ENCODE measurements at places on chromosomes 6 and 20.
A peak's percentile ranks its signal among the peaks of the same experiment; 100 is the strongest.

DNA sequence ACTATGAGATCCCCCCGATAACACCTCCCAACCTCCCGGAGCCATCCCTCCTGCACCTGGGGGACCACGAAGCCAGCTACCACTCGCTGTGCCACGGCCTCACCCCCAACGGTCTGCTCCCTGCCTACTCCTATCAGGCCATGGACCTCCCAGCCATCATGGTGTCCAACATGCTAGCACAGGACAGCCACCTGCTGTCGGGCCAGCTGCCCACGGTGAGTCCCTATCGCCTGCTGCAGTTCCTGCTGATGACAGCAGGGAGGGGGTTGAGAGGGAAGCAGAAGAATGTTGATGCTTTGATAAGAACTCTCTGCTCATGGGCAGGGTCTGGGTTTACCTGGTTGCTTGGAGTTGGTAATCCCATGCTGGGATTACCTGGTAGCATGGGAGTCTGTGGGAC lies 91.9 kb downstream of the TOX2 start:
- DNase-seq: no peak

GRCh38 chr6:142856624-142857232 lies 88.2 kb downstream of the HIVEP2 start:
- DNase-seq: no peak

- no peak for DNase-seq
Measured at GRCh38 chr6:89430201-89430962, 2.6 kb upstream of the ANKRD6 start.

GRCh38 chr6:27321901-27322300 lies 9.8 kb upstream of the POM121L2 start:
- no peak for DNase-seq

DNA sequence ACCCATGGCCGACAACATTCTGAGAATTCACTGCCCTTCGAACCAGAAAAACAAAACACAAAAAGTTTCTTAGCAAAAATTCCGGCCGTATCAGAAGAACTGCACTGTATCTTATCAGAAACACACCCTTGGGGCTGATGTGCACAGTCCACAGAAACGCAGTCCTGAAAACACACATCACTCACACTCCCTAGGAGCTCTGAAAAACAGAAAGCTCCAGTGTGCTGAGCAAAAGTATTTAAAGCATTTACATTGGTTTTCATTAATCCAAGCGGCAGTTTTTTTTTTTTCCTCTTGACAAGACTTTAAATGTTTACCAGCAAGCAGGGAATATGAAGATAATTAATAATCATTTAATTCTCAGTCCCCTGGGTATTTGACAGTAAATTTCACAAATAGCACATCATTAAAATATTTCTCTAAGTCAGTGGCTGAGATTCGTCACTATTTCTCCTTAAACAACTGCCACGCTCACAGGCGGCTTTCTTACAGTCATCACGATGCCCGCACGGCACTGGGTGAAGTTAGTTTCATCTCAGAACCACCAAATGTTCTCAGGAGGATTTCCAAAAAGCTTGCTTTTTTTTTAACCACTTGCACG lies 13.3 kb downstream of the NFATC2 start:
- DNase-seq: no peak

DNA sequence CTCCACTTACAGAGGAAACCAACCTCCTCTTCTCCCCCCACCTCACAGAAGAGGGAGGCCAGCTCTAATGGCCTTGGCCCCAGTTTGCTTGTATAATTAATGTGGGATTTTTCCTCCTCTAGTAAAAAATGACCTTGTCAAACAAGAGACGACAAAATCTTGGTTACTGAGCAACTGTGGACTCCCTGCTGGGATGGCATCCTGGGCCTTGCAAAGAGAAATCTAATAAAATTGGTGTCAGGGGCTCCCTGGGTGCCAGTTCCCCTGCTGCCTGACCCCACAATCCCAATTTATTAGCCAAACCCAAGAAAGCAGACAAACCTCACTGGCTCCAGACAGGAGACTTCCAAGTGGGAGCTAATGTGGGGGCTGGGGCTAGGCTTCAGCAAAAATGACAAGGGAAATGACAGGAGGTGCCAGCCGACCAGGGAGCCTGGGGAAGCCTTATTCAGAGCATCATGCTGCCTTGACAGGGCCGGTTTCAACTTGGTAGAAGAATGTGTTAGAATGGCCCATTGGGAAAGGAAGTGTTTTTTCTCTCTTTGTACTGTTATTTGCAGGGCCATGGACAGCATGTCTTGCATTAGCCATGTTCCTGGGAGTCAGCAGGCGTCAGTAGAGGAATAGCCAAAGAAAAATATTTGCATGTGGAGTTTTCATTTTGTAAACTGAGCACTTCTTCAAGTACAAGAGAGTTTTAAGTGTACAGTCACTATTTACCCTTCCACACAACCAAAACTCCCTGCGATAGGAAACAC lies 816.9 kb downstream of the DHX35 start:
- no peak for DNase-seq

DNA sequence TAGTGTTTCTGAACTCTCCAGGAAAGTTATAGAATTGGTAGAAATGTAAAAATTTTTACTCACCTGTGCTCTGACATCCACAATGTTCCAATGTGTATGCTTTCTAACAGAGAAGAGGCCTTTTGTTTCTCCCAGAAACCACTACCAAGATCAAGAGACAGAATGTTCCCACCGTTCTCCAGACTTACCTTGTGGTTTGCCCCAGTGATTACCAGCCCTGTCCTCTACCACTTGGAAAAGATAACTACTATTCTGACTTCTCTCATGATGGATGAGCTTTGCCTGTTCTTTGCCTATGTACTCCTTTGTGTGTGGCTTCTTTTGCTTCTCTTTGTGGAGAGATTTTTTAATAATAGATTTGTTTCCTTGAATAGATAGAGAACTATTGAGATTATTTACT lies 173.0 kb upstream of the SCGN start:
- DNase-seq: no peak

GRCh38 chr6:79538106-79538971 lies 1.1 kb upstream of the LCA5 start:
- no peak for DNase-seq

DNA sequence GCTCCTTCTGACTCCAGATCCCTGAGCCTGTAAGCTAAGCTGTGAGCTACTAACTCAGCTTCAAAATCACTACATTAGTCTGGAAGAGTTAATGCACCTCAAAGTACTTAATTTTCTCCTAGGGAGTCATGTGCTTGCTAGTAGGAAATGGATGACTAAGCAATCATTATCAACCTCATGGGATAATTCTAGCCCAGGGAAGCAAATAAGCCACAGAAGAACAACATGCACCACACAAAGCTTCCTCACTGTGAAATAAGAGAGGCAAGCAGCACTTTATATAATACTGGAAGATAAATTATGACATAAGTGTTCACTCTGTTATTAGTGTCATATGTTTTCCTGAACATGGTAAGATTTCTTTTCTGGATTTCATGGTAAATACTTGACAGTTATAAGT lies 57.9 kb upstream of the RCAN2 start:
- DNase-seq: no peak

DNA sequence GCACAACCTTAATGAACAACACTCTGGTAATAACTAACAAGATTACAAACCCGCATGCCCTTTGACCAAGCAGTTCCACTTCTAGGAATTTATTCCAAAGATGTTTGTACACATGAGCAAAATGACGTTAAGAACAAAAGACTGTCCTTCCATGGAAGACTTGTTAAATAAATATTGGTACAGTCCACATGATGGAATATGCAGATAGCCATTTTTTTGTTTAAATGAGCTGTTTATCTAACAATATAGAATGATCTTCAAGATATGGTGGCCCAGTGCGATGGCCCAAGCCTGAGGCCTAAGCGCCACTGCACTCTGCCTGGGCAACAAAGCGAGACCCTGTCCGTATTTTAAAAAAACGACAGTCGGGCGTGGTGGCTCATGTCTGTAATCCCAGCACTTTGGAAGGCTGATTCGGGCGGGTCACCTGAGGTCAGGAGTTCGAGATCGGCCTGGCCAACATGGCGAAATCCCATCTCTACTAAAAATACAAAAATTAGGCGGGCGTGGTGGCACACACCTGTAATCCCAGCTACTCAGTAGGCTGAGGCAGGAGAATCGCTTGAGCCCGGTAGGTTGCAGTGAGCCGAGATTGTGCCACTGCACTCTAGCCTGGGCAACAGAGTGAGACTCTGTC lies 7.4 kb upstream of the AHCY start:
- DNase-seq: no peak

GRCh38 chr6:43803783-43804549 lies 34.0 kb downstream of the VEGFA start:
- DNase-seq: no peak

GRCh38 chr6:152117156-152118133 lies 310.0 kb downstream of the ESR1 start:
- no peak for DNase-seq

GRCh38 chr20:41135187-41135887 lies 2.0 kb upstream of the PLCG1 start:
- peak; percentile 77 for DNase-seq

GRCh38 chr20:53712212-53712977 lies 118.8 kb upstream of the ZNF217 start:
- DNase-seq: no peak

DNA sequence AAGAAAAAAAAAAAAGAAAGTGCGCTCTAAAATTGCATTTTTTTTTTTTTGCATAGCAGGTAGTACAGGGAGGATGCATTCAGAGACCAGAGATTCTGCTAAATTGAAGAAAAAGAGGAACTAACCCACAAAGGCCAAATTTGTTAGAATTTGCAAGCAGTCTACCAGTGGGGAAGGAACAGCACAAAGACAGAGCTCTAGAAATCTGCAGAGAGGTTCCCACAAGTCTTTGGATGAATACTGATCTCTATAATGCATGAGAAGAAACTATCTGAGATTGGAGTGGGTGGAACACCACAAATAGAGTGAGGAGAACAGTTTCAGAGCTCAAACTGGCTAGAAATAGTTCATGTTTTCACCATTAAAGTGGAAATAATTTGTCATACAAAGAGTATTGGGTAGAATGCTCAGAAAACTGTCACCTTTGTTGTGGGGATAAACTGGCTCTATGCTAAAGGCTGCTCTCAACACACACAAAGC lies 79.6 kb upstream of the AHI1 start:
- no peak for DNase-seq

DNA sequence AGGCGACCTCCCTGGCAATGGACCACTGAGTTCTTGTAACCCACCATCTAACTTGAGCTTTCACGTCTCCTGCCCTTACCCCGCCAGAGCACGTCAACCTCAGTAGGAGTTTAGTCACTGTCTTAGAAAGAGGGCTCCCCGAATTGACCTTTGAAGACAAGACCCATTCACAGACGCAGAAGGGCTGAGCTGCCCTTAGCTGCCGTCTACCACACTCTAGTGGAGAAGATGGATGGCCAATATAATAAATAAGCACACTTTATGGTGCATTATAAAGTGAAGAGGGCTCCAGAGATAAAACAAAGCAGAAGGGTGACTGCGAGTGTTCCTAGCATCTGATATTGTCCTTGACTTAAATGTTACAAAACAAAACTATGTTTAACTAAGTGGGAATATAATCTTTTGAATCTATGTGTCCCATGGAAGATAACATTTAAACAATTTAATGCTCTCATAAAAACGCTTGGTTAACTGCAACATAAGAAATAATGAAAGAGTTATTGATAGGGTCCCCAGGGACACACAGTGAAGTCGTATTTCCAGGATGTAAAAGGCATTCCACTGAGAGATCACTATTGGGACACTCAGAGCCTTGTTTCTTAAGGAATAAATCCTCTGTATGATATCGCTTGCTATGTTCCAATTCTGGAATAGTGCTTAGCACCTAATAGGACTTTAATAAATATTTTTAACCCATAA lies 261.1 kb downstream of the THBS2 start:
- DNase-seq: no peak

GRCh38 chr20:41249411-41250281 lies 67.9 kb downstream of the ZHX3 start:
- no peak for DNase-seq
